ENCODE measurements at places on chromosomes 6 and 20.

DNA sequence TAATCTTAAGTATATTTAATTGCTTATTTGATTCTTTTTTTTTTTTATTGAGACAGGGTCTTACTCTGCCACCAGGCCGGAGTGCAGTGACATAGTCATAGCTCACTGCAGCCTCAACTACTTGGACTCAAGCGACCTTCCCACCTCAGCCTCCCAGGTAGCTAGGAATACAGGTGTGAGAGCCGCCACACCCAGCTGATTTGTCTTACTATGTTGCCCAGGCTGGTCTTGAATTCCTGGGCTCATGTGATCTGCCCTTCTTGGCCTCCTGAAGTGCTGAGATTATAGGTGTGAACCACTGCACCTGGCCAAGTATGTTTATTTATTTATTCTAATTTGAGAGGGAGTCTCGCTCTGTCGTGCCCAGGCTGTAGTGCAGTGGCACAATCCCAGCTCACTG, 38.2 kb downstream of the PTPN1 start:
- no peak for DNase-seq

GRCh38 chr6:3208775-3209113, 18.7 kb downstream of the TUBB2B start:
- no peak for DNase-seq

- DNase-seq: no peak
These were observed 3.2 kb downstream of the SLC17A9 start for GRCh38 chr20:62955519-62956386.

DNA sequence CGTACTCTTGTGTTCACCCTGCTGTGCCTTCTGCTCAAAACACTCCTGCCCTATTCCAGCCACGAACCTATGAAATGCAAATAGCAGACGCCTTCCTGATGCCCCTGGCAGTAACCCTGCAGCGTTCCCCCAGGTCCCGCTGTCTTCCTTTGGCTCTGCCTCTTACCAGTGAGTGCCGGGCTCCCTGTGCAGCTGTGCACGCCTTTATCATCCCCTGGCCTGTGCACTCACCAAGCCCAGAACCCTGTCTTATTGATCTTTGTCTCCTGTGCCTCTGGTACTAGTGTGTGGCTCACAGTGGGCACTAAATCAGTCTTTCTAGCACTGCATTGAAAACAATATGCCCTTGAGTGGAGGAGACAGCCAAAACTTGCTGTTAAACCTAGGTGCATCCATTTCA, 19.7 kb downstream of the ZDHHC14 start:
- DNase-seq: no peak

GRCh38 chr6:130890521-130890971, 63.3 kb downstream of the SMLR1 start:
- no peak for DNase-seq

GRCh38 chr6:53360093-53360912, 11.6 kb upstream of the ELOVL5 start:
- no peak for DNase-seq

- DNase-seq: no peak
These were observed 17.0 kb downstream of the RPS6KA2 start for GRCh38 chr6:166610069-166610468.

DNA sequence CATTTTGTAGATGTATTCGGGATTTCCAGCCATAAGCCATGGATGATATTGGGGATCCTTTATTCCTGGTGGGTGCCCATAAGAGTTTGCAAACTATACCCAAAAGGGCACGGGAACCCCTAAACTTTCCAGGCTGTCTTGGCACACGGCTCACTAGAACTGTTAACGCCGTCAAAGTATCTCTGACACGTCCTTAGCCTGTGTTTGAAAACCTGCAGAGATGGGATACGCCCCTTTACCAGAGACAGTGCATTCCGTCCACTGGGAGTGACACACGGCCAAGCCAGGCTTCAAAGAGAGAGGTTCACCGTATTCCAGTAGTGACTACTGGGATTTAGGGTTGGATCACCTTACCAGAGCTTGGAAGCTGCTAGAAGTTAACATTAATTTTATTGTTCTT, 95.0 kb downstream of the THBS2 start:
- DNase-seq: no peak

DNA sequence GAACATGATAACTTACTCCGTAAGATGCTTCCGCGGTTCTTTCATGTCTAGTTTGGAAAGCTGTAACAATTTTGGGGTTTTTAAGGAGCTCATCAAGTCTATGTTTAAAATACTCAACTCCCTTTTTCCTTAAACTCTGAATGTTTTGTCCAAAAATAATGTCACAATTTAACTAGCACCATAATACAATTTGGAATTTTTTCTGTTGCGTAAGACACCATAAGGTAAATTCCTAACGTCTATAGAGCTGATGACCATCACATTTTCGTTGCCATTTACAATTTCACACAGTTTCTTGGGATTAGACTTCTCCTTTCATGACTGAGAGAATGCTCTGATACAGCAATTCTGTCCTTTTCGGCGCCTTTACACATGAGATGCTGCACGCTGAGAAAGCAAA, 26.7 kb upstream of the FOXF2 start:
- no peak for DNase-seq

DNA sequence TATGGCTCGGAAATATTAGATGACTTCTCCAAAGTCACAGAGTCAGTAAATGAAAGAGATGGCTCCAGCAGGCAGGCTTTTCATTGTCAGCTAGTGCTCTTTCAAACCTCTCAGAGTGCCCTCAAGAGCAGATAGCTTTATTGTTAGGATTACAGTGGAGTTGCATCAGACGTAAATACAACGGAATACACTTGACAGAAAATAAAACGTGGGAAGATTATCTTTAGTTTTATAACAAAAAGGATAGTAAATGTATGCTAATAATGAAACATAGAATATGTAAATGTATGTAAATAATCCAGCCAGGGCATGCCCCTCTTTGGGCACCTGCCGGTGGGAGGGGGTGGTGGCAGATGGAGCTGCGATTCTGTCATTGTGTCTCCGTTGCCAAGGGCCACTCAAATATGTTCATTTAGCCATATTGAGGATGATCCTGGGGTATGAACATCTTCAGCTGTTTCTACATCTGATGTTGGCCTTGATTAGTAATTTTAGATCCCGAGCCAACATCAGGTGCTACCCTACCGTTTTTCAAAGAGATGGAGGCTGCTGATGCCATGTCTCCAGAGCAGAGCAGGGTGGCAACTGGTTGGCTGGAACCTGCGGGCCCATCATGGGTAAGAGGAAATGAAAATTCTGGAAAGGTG, 358.3 kb upstream of the SULF2 start:
- DNase-seq: no peak

- peak; percentile 19 for DNase-seq
These were observed 282.7 kb downstream of the PLCB1 start for GRCh38 chr20:8414586-8415274.

DNA sequence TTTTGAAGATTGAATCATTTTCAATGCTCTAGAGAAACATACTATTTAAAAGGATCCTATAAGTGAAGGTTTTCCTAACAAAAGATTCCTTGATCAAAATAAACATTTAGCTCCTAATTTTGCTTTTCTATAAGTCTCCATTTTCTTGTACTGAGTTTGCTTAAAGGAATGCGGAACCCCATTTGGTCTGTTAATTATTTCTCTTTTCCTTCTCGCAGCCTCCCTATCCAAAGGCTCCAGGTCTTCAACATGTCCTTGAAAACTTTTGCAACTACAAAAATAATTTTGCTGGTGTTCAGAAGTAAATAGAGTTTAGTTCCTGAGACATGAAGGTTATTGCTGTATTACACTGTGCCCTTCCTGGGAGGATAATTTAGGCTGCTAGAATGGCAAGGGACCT, 8.3 kb upstream of the NPEPL1 start:
- no peak for DNase-seq

- DNase-seq: no peak
These were observed 119.9 kb upstream of the TRAF3IP2 start for GRCh38 chr6:111725446-111726112.

DNA sequence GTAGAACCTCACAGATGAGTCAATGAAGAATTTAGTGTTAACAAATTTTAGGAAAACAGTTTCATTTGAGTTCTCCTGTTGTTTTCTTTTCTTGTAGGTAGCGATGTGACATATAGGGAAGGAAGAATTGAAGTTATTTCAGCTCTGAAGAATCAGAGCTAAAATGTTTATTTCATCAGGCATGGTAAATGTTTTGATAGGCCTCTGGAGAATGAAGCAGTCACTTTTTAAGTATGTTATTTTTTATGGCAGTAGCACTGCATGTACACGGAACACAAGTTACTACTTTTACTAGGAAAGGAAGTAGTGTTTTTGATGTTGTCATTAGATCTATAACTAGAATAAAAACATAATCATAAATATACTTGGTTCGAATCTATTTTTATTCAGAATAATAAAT, 1357.3 kb upstream of the CITED2 start:
- no peak for DNase-seq

- DNase-seq: no peak
These were observed 9.1 kb upstream of the MANBAL start for GRCh38 chr20:37280403-37280802.

DNA sequence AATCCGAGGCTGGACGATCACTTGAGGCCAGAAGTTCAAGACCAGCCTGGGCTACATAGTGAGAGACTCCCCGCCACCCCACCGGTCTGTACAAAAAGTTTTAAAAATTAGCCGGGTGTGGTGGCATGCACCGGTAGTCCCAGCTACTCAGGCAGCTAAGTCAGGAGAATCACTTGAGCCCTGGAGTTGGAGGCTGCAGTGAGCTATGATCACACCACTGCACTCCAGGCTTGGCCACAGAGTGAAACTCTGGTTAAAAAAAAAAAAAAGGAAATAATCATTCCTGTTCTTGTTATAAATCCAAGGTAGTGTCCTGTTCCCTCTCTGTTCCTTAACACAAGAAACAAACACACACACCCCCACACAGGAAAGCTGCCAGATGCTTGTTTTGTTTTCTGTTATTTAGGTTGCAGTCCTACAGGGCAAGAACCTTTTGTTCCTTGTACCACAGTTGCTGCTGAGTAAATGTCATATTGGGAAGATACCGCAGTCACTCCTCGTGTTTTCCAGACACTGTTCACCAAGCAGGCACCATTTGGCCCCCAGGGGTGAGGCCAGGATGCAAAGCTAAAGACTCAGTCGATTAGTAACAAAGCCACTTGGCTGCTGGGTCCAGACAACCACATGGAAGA, 28.9 kb downstream of the ASIP start:
- no peak for DNase-seq

DNA sequence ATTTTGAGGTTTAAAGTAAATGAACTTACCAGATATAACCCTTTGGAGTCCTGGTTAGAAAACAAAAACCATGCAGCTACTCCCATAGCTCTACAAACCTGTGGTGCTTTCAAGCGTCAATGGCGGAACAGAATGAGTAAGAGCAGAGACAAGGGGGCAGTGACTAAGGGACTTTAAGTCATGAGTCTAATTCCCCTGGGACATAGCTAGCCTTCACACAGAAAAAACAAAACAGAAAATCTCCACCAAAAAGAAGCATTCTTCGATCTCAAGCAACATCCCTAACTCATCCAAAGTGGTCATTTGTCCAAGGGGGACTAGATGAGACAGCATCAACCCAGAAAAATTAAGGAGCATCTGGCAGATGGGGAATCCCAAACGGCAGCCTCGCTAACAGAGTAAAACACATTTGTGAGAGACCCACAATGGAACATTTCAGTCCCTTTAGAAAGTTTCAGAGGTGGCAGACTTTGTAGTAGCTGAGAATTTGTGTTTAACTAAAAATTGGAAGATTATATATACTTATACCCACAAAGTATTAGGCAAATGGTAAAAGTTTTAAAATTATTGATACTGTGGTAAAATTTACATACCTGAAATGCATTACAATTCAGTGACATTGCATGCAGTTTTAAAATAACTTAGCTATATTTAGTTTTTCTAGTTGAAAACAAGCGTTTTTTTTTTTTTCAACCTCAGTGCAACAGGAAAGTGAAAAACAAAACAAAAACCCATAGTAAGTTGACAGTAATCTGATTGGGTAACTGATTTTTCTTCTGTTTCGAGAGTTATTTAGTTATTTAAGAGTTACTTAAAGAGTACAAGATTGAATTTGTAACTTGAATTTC, 67.5 kb downstream of the KCNQ5 start:
- DNase-seq: no peak

DNA sequence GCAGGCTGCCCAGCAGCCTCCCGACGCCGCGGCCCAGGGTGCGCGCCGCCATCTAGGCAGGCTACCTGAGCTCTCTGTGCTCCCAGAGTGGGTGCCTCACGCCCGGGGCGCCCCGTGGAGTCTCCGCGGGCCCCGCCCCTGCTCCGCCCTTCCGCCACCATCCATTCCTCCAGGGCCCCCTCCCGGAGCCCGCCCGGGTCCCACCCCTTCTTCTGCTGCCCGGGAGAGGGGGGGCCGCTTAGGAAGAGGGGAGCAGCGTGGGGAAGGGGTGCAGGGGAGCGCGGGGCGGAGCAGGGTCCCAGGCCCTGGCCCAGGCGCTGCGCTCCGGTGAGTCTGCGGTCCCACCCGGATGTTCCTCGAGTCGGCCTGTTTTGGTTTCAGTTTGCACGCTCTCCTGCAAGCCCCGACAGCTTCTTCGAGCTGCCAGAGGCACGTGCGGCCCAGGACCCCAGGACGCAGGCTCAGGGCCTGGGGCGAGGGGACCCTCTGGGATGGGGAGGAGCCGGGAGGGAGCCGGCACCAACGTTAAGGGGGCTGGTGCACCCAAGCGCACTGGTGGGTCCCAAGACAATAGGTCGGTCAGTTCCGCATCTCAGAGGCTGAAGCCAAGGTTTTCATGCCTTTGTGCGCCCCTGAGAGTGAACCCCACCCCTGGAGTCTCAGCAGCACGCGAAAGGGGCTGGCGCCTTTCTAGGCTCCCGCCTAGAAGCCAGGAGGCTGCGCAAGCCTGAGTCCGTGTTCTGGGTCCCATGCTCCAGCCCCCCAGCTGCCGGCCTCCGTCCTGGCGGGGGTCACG, at the start of gene ACSS1:
Gene ACSS1, minus strand, starts transcription at position 89 of the 796 bp plus-strand sequence. Its CDS starts 37 bp downstream, at position 52.
- DNase-seq: no peak

- no peak for DNase-seq
These were observed 634 bp downstream of the ITPA start for GRCh38 chr20:3209946-3210317.

DNA sequence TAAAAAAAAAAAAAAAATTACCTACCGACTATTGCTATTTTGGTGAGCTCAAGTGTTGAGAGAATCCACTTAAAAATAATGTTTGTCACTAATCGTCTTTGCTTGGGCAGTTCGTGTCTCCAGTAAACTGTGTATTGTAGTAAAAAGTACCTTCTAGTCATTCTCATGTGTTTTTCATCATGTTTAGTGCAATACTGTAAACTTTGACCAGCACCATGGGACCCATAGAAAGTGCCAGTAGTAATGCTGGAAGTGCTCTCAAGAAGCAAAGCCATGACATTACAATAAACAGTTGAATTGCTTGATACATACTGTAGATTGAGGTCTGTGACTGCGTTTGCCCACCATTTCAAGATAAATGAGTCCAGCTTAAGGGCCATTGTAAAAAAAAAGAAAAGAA, 395.2 kb downstream of the BCKDHB start:
- DNase-seq: no peak

DNA sequence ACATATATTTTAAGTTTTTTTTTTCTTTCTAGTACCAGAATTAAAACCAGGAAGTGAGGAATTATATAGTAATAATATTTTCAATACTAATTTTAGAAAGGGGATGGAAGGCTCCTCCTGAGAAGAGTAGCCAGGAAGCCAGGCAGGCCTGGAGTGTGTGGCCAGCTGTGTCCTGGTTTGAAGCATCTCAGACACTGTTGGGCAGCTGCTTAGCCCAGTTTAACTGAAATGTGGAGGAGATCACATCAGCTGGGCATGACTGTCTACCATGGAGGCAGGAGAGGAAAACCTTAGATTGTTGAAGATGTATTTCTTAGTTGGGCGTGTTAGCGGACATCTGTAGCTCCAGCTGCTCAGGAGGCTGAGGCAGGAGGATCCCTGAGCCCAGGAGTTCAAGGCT, 142.2 kb downstream of the ARID1B start:
- no peak for DNase-seq

GRCh38 chr6:128068119-128068479, 167.2 kb upstream of the THEMIS start:
- DNase-seq: no peak
